ENCODE measurements at places on chromosomes 6 and 20.

GRCh38 chr20:14915356-14915755 lies 577.9 kb upstream of the FLRT3 start:
- DNase-seq, result no peak

- DNase-seq, result no peak
Observed at GRCh38 chr6:88238901-88239300, 72.8 kb upstream of the CNR1 start.

- no peak for DNase-seq
Observed at GRCh38 chr6:114421199-114421598, 78.4 kb upstream of the HS3ST5 start.

DNA sequence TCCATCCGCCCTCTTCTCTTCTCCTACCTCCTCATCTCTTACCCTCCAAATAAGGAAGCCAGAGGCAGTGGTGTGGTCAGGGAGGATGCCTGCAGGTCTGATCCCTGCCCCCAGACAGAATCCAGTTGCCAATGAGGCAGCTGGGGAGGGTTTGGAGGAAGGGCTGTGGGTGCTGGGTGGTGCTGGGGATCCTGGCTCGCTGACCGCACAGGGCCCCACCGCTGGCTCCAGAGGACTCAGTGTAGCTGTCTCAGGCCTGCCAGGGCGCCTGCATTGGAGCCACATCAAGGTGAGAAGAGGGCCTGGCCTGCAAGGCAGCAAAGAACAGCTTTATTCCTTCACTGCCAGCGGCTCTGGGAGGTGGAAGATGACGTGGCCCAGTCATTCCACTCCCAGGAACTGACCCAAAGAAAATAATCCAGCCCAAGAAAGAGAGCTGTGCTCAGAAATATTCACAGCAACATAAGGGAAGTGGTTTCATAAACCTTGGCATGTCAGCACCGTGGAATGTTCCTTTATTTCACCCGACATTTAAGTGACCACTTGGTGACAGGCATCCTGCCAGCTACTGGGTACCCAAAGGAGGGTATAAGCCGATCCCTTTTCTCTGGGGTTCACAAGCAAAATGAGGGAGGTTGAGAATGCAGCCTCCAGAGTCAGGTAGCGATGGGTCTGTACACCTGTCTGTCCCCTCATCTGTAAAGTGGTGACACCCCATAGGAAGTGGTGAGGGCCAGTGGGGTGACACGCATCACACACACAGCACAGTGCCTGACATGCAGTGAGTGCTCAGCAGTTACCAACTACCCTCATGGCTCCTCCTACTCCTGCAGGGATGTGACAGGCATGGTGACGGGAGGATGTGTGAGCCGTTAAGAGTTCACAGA lies 125.1 kb downstream of the SNX5 start:
- peak; percentile 15 for DNase-seq

- no peak for DNase-seq
Observed at GRCh38 chr6:47109281-47109680, 67.1 kb upstream of the ADGRF1 start.

- DNase-seq, result no peak
Observed at GRCh38 chr6:123830120-123830519, 26.5 kb downstream of the NKAIN2 start.

DNA sequence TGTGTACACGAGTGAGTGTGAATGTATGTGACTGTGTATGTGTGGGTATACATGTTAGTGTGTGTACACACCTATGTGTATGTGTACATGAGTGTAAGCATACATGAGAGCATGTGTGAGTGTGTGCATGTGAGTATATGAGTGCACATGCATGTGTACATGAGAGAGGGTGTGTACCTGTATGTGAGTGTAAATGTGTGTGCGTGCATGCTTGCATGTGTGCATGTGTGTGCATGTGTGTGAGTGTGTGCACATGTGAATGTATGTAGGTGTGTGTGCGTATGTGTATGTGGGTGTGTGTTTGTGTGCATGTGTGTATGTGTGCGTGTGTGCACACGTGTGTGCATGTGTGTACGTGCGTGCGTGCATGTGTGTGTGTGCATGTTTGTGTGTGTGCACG lies 183.4 kb downstream of the BMP7 start:
- no peak for DNase-seq

DNA sequence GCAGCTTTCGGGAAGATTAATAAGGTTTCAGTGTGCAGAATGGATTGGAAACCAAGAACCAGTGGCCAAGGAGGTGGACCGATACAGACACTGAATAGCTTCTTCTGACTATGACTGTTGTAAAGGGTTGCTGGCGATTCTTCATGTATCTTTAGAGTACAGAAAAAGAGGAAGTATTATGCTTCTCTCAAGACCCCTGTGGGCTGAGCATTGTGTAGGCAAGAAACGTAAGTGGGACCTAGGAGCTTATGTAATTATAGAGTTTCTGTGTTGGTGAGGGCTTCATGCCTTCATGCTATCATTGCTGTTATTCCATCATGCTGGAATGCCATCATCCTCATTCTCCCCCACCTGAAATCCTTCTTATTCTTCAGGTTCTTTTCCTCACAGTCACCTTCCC lies 105.4 kb upstream of the AKIRIN2 start:
- no peak for DNase-seq

DNA sequence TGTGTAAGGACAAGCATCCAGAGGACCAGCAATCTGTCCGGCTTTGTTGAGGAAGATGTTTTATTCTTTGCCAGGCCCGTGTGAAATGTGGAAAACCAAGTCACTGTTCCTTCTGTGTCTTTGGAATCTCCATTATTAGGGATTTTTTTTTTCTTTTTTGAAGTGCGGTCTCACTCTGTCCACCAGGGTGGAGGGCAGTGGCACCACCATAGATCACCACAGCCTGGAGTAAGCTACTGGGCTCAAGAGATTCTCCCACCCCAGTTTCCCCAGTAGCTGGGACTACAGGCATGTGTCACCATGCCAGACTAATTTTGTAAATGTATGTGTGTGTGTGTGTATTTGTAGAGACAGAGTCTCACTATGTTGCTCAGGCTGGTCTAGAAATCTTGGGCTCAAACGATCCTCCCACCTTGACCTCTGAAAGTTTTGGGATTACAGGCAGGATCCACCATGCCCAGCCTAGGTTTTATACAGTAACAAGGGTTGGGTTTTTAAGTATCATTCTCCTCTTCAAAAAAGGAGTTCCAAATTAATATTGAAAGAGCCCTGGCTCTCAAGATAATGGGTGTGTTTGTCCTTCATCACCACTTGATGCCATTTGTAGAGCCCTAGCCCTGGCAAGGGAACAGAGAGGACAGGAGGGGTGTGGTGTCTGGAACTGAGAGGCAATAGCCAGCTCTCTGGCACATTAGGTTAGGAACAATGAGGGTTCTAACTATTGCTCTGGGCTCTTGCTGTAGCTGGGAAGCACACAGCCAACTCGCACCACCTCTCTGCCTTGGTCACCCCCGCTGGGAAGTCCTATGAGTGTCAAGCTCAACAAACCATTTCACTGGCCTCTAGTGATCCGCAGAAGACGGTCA lies 3.1 kb downstream of the LAMP5 start:
- DNase-seq, result no peak

DNA sequence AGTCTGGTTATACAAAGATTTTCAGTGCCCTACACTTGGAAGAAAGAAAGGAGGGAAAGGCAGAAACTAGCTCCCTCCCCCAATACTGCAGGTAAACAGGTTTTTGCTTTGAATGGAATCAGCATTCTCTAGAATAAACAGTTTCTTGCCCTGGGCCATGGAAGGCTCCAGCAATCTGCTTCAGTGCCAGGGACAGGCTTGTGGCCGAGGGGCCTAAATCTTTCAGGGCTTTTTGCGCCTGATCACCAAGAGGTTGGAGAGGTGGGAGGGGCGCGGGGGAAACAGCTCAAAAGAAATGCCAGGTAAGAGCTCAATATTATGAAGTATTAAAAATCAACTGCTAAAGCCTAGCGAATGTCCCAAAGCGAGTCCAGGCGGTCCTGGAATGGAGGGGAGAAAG lies 23.8 kb downstream of the TFAP2B start:
- DNase-seq, result no peak

DNA sequence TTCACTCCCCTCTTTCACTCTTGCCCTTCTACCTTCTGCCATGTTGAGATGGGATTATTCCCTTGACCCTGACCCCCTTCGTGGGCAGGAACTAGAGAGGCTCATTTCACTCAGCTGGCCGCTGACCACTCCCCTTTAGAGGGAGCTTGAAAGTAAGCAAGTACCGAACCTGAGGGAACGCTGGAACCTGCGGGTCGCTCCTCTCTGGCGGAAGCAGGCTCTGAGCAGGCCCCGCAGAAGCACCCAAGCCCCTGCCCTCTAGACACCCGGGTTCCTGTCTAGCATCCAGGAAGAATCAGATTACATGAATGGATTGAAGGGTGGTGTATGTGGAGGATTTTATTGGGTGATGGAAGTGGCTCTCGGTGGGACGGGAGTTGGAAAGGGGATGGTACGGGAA lies 11.9 kb upstream of the MYCT1 start:
- no peak for DNase-seq
